ENCODE measurements at places on chromosomes 11 and 22.

GRCh38 chr11:61340979-61341378, 8.0 kb downstream of the TKFC start:
- DNase-seq = no peak

- DNase-seq = no peak
Measured at GRCh38 chr22:24112188-24112587, 69.1 kb upstream of the SUSD2 start.

DNA sequence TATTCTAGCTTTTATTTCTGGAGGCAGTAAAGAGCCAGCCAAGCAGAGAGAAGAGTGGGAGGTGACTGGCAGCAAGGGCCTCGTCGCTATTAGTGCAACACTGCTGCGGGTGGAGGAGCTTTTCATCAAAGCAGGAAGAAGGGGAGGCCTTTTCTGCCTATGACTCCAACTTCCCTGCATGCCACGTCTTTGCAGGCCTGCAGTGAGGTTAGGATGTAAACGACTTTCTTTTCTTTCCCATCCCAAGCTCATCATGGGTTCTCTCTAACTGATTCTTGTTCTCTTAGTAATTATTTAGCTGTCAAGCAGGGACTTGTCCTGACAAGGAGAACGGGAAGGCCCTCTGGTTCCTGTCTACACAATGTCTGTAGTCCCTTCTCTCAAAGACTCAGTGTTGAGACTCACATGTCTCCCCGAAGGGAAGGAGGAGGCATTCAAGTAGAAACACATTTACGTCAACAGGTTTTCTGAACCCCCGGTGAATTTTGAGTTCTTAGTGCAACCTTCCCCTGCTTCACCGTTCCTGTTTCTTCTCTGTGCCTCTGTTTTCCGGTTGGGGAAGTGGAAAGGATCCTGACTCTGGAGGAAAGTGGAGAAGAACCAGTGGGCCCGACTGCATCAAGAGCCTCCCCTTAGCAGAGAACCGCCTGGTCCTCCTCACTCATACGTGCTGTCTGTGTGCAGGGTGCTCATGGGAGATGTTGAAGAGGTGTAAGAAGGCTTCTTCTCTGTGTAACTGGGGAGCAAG, 56.9 kb downstream of the PACS1 start:
- DNase-seq = peak; percentile 65

DNA sequence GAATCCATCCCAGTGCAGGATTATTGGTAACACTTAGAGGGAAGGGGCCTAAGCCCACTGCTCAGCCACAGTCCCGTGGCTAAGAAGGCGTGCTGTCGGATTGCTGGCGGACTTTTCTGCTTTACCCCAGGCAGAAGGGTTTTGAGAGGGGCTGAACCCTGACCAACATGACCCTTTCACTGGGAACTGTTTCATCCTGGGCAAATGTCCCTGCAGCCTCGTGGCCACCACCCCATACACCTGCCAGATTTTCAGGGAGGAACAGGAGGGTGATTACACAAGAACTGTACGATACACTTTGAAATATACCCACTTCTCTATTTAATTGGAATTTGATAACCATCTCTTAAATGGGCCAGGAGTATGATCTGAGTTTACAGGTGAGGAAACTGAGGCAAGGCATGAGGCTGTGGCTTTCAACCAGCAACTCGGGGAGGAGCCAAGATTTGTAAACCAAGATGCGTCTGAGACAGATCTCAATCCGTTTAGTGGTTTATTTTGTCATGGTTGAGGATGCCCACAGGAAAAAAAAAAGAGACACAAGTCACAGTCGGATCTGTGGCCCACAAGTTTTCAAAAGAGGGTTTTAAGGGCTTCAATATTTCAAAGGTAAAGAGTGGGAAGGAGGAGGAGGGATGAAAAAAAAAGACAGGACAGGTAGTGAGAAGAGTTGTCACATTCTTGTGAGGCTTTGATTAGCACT, 6.1 kb upstream of the APOL3 start:
- DNase-seq = no peak

GRCh38 chr11:75851203-75851602, 36.2 kb downstream of the UVRAG start:
- no peak for DNase-seq

Measured in non-pigmented ciliary epithelial cell (primary cell).